Urinary bladder (tissue), 4 donors: ENCODE measurements at places on chromosomes 1 and 21. TPM values are rescaled to one million over a fixed set of nuclear protein-coding genes. Genes with fewer than 3 reads are reported as not detected.

GRCh38 chr1:151839457-151840403 lies at the start of gene C2CD4D:
C2CD4D (minus strand) TSS chr1:151839820; CDS start chr1:151838989, 831 bp downstream.
- no peak for DNase-seq

DNA sequence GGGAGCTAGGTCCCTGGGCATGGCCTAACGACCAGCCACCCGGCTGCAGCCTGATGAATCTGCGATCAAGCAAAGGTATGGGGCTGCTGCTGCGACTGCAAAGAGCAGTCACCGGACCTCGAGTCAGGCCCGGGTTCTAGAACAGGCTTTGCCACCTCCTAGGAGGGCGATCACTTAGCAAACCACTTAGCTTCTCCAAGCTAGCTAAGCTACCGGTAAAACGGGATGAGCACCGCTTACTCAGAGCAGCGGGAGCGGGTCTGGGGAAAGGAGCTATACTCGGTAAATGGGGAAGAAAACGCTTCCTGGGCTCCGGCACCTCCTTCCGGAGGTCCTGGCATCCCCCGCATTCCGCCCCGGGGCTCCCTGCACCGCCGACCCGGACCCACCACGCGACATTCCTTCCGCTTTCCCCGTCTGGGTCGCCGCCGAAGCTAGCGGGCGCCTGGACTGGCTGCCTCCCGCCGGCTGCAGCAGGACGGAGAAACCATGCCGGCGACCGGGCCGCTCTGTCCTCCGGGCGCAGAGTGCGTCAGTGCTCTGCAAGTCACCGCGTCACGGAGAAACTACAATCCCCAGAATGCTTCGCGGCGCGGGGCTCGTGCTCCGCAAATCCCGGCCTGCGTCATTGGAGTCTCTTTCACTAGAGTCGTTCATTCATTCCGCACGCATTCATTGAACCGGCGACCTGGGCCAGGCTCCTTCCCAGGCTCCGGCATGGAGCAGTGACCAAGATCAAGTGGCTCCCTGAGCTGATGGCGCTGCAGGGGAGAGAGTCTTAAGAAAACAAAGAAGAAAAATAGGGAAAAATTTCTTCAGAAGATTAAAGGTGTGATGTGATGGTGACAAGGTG lies at the start of gene LSM10:
LSM10 (minus strand) TSS at position 531 of the 853 bp plus-strand sequence. CDS start 3,779 bp downstream, outside the sequence.
- DNase-seq, result peak; percentile 91

GRCh38 chr1:114298008-114298407 lies 144.3 kb upstream of the SYT6 start:
- DNase-seq, result no peak

DNA sequence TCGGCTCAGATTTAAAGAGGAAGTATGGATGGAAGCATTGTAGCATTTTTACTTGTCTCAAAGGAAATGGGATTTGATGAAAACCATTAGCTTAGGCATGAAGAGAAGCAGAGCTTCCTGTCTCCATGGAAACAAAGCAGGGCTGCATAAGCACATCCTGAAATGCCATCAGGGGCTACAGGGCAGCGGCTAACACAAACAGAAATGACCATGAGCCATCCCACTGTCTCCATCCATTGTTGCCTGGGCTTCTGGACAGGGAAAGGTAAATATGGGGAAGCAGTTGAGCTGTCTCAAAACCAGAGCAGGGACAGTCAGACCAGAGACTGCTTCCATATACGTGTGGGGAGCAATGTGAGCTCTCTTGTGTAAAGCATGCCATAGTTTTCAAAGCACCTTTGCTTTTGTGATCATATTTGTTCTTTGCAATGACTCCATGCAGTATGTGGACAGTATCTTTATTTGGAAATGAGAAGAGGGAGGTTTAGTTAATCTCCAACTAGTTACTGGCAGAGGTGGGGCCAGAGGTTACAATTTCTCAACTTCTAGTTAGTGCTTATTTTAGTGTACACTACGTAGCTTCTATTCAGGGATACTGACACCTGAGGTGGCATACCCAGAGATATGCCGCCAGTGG lies 176.1 kb downstream of the CACNA1E start:
- no peak for DNase-seq

DNA sequence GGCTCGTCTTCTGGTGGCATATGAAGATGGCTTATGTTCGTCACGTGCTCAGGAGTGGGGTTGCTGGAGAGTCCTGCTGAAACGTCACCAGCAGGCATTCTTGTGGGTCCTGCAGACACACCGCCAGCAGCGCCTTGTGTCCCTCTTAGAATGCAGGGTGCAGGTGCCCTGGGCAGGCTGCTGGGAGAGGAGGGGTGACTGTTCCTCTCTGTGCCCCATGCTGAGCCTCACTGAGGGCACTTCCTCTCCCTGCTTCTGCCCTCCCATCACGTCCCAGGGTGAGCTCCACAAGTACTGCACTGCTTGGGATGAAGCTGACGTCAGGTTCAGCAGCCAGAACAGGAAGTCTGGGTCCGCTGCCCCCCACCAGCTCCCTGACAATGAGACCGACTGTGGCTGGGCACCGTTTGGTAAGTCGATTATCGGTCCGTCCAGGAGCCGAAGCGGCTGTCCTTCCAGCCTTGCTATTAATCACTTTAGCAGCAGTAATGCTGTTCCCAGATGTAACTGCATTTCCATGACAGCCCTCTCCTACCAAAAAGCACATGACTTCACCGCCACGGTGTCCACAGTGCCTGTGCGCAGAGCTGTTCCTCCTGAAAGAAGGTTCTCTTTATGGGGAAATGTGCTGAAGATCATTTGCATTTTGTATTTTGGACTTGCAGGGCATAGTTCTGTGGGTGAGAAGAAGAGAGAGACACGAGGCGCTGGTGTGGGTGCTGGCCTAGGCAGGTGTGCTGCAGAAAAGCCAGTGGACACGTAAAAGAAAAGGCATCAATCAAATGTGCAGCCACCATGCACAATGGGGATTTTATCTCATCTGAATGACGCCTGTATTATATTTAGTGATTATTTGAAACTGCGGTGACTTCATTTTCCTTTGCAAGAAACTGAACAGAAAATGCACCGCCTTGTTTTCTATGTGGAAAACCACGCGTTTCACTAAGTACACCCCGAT lies 21.0 kb downstream of the SLC37A1 start:
- no peak for DNase-seq

DNA sequence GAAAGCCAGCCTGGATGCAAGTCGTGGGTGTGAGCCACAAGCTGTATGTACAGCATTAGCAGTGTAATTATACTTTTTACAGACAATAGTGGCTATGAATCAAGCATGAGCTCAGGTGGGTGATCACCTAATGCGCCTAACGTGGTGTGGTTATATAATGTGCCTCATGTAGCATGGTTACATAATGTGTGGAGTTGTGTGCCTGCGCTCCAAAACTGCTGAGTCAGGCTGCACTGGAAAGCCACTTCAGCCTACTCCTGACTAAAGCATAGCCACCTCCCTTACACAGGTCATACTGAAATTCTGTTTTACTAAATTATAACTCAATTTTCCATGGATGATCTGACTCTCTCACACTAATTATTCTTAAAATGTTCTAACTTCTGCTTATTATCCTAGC lies 69.8 kb downstream of the KCNT2 start:
- DNase-seq, result no peak

- DNase-seq, result no peak
Measured at GRCh38 chr21:25396135-25396711, 211.1 kb downstream of the MRPL39 start.

GRCh38 chr1:198918920-198919319 lies 280.1 kb downstream of the PTPRC start:
- DNase-seq, result no peak

DNA sequence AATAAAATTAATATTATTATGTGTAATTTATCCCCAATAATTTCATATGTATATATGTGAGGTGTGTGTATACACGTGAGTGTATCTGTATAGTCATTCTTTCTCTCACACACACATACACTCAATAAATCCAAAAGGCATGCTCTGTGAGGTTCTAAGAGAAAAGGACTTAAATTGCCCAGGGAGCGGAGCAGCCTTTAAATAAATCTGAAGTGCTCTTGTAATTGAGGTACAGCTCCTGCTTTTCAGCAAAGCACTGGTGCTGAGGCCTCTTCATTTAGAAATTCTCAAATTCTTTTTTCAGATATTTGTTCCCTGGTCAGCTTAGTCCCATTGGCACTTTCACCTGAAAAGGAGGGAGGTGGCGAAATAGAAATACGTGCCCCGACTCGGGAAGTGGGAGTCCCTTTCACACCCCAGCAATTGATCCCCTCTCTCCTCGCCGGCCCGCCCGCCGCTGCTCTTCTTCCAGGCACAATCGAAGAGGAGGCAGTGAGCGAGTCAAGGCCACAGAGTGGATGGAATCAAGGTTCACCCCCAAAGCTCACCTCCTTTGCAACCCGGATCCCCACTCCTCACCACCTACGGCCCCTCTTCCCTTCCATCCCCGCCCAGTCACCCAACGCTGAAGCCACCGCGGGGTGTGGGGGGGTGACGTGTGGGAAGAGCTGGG lies 944 bp downstream of the PLPPR5 start:
- no peak for DNase-seq

GRCh38 chr1:34896612-34897011 lies 32.8 kb downstream of the DLGAP3 start:
- DNase-seq, result no peak

GRCh38 chr1:93904228-93904627 lies 5.0 kb downstream of the GCLM start:
- no peak for DNase-seq

DNA sequence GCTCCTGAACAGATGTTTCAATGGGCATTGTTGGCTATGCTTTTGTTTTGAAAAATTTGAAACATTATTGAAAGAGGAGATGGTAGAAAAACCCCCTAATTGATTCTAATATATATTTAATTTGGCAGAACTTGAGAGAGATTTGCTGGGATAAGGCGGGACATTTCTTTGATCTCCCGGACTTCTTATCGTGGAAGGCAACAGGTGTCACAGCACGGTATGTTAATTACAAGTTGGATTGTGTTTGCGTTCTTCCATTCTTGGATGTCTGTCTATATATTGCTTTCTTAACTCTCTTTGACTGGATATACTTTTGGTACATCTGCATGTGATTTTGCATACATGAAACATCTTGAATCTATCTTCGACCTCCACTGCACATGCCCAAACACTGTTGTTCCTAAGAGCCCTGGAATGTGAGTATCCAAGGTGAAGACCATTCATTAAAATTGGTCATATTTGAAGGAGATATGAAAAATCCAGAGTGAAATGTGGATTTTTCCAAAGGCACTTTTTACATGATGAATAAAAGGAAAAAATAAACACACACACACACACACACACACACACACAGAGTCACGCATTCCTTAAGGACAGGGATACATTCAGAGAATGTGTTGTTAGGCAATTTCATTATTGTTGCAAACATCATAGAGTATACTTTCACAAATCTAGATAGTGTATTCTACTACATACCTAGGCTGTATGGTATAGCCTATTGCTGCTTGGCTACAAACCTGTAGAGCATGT lies 81.9 kb downstream of the FGGY start:
- DNase-seq, result no peak

GRCh38 chr21:31416465-31416864 lies 72.4 kb upstream of the TIAM1 start:
- DNase-seq, result no peak

GRCh38 chr1:63774617-63775417 lies 1.0 kb downstream of the ROR1 start:
- no peak for DNase-seq

DNA sequence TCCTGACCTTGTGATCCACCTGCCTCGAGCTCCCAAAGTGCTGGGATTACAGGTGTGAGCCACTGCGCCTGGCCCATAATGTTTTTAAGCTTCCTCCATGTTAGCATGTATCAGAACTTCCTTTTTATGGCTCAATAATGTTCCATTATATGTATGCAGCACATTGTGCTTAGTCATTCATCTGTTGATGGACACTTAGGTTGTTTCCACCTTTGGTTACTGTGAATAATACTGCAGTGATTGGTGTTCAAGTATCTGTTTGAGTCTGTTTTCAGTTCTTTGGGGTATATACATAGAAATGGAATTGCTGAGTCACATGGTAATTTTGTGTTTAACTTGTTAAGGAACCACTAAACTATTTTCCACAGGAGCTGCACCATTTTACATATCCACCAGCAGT lies 17.7 kb downstream of the CMPK1 start:
- no peak for DNase-seq

GRCh38 chr1:153028766-153029165 lies 2.2 kb upstream of the SPRR1B start:
- DNase-seq, result no peak

- DNase-seq, result peak; percentile 13
Measured at GRCh38 chr1:183543619-183544204, 46.5 kb downstream of the NCF2 start.

DNA sequence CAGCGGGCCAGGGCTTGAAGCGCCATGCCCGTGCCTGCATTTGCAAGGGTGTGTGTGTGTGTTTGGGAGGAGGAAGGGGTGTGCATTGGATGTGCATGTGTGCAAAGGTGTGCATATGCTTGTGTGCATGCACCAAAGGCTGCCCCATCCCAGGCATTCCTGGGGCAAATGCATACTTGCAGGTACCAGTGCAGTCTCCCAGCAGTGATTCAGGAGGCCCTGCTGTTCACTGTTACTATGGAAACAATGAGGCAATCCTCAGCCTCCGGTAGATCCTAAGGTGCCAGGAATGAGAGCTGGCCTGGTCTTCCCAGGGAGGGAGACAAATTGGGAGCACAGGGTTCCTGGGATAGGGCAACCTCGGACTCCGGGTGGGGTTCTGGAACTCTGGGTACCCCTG lies 7.5 kb upstream of the FNDC5 start:
- DNase-seq, result no peak

- DNase-seq, result no peak
Measured at GRCh38 chr1:21926814-21927532, 10.1 kb downstream of the HSPG2 start.

DNA sequence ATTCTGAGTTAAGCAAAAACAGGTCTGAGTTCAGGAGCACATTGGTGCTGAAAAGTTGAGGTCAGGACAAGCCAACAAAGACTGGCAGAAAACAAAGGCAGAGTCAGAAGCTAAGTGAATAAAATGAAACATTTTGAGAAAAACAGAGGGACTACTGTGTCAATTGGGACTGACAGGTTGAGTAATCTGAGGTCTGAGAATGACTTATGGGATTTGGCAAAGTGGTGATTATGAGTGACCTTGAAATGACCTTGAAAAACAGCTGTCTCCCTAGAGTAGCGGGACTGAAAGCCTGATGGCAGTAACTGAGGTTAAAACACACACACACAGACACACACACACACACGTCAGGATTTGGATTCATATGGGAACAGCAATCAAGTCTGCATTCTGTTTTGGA lies 8.8 kb upstream of the COG2 start:
- DNase-seq, result no peak

DNA sequence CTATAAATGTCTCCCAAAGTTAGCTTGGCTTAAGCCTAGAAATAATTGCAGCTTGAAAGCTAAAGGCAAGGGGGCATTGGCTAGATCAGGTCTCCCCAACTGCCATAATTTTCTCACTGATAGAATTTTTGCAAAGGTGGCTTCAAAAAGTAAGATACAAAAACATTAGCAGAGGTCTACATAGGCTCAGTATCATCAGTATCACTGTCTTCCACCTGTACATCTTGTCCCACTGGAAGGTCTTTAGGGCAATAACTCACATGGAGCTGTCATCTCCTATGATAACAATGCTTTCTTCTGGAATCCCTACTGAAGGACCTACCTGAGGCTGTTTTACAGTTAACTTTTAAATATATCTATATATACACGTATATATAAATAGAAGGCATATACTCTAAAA lies 14.9 kb downstream of the OSBPL9 start:
- no peak for DNase-seq

Gene SPRR4
- total RNA-seq, result not detected

Gene KHDC4
- total RNA-seq, result 45.0 TPM

Gene GNG12
- total RNA-seq, result 264 TPM

Gene ST6GALNAC3
- 39.1 TPM for total RNA-seq

Gene FNBP1L
- total RNA-seq, result 71.4 TPM

Gene CELA2A
- not detected for total RNA-seq

Gene LCE1D
- not detected for total RNA-seq

Gene OR2L8
- 0.53 TPM for total RNA-seq

Gene CFAP74
- total RNA-seq, result 0.11 TPM

Gene FCRLA
- 0.48 TPM for total RNA-seq

Gene RFX5
- total RNA-seq, result 42.9 TPM
